NCI-H2171 treated with DMSO at 0.1 percent for 48 hours (cell line): ENCODE measurements at places on chromosomes 3 and 15.

DNA sequence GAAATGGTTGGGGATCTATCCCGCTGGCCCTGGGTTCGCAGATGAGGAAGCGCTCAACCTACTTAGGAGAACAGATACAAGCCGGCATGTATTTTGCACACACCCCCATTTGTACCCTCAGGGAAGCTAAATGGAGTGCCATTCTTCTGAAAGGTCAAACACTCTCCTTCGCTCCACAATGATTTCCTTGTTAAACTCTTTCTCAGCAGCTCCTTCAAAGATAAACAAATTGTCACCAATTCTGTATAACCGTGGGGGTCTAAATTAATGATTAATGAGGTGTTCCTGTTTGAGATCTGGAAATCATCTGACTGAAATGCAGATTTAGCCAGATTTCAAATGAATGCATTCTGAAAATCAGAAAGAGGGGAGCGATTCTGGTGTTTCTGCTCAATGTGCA lies 124.0 kb downstream of the MEGF11 start:
- no peak for DNase-seq

DNA sequence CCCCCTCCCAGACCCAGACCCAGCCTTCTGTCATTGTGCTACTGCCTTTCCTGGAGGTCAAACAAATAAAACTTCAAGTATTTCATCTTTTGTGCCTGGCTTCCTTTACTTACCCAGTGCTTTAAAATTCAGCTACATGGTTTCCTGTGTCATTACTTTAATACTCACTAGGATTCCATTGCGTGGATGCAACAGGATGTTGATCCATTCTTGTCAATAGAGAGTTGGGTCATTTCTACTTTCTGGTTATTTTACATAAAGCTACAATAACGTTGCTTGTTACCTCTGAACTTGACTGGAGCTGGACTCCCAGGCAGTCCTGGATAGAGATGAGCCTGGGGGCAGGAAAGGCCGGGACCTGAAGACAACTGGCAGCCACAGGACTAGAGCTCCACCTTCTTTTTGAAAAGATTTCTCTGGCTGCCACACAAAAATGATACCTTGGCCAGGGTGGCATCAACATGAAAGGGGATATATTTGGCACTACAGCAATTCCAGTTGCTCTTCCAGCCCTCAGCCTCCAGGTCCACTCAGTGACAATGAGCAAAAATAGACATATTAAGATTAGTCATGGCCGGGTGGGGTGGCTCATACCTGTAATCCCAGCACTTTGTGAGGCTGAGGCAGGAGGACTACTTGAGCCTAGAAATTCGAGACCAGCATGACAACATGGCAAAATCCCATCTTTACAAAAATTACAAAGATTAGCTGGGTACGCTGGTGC lies 23.3 kb upstream of the HEG1 start:
- DNase-seq = no peak

DNA sequence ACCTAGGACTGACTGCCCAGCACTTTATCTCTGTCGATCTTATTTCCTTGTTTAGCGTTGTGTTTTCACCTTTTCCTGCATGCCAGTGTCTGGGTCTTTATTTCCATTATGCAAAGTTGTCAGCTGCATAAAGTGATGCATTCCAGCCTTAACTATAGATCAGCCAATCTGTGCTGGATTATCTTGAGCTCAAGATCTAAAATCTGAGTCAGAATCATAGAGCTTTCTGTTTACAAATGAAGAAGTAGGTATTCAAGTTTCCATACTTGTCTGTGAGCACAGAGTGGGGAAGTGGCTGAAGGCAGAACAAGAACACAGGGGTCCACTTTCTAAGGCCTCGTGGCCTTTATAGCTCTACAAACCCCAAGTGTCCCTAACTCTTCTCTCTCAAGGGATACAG lies 82.4 kb upstream of the PLCL2 start:
- DNase-seq = peak; percentile 27

DNA sequence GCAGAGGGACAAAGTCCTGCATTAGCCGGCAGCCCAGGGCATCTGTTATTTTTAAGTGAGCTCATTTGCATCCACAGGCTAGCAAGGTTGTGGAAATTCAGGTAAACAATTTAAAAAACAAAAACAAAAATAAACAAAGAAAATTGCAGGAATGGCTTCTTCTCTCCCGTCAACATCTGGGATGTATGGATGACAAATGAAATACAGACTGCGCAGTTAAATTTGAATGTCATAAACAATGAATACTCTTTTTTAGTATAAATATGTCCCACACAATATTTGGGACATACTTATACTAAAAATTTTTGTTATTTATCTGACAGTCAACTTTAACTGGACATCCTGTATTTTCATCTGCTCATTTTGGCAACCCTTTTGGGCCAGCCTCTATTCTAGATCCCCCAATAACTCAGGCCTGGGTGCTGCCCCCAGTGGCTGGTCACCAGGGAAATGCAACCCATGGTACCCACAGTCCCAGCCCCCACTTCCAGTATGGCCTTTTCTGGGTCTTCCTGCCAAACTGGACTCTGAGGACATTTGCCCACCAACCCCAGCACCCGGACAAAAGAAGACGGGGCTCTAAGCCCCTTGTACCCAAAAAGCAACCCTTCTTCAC lies 12.7 kb downstream of the GRM2 start:
- DNase-seq = no peak
